ENCODE measurements at places on chromosomes 13 and 19. TPM values are rescaled to one million over a fixed set of nuclear protein-coding genes. Genes with fewer than 3 reads are reported as not detected.

The ZNF98 gene
- total RNA-seq: 0.33 TPM

The KLK7 gene
- not detected for total RNA-seq

The GNG7 gene
- total RNA-seq: 0.44 TPM

The CNN1 gene
- 9.3 TPM for total RNA-seq

The PCP2 gene
- total RNA-seq: not detected

The CEACAM7 gene
- not detected for total RNA-seq

The MYH14 gene
- 8.3 TPM for total RNA-seq

The ZNF835 gene
- total RNA-seq: 3.3 TPM

The NXNL1 gene
- not detected for total RNA-seq

The SEMA6B gene
- 2.6 TPM for total RNA-seq

The TSHZ3 gene
- total RNA-seq: 4.9 TPM

The NUDT15 gene
- total RNA-seq: 15.3 TPM

The ARRDC2 gene
- total RNA-seq: 38.5 TPM

The RNF225 gene
- total RNA-seq: not detected

The SIGLECL1 gene
- not detected for total RNA-seq

The CDADC1 gene
- total RNA-seq: 11.2 TPM

The ATCAY gene
- total RNA-seq: not detected

The POMP gene
- total RNA-seq: 63.6 TPM

The CEACAM4 gene
- not detected for total RNA-seq

The CCDC70 gene
- total RNA-seq: not detected

The GPR12 gene
- total RNA-seq: 0.44 TPM

All from subcutaneous adipose tissue (tissue), 4 donors.